Thyroid gland (tissue), 4 donors: ENCODE measurements at places on chromosomes 4 and X. TPM values are rescaled to one million over a fixed set of nuclear protein-coding genes. Genes with fewer than 3 reads are reported as not detected.

- no peaks in the 10 kb centered on the region for H3K27me3 ChIP-seq
- no peak overlapping the region for H3K27ac ChIP-seq
- no peaks in the 10 kb centered on the region for H3K36me3 ChIP-seq
- H3K4me1 ChIP-seq = peaks cover 4% of the 10 kb centered on the region
- no peak for DNase-seq
Measured at GRCh38 chrX:123881330-123881729, 21.5 kb downstream of the XIAP start.

- H3K27ac ChIP-seq = peak overlapping the region; percentile 87
- no peaks in the 10 kb centered on the region for H3K27me3 ChIP-seq
- H3K4me3 ChIP-seq = no peak overlapping the region
- peak; percentile 69 for DNase-seq
Measured at GRCh38 chr4:76622126-76622525, 187.1 kb downstream of the SHROOM3 start.

DNA sequence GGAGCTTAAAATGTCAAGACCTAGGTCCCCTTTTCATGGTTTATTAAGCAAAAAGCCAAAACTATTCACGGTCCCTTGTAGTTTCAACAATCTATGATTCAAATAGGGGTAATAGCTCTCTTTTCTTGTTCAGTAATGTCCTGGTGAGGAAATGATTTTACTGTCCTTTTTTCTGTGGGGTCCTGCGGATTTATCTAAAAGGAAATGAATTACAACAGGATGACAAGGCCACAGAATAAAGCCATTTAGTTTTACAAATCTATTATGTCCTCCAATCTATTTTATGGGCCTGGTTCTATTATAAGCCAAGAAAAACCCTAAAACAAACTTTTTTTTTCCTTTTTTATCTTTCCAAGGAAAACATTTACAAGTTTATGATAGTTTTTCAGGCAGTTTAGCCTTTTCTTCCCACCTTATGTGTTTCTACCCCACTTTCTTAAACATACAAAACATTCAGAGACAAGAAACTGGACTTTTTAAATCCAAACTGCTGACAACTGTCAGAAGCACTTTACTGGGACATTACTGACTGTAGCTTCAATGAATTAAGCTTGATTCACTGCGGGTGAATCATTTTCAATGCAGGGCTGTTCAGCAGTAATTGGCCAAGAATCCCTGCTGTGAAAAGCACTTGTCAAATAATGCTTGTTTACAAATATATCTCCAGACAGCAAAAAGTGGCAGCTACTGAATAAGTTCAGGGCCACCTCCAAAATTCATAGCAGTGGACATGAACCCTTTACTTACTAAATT, 4.3 kb downstream of the EPHA5 start:
- no peaks in the 10 kb centered on the region for H3K27me3 ChIP-seq
- DNase-seq = no peak
- H3K27ac ChIP-seq = no peak overlapping the region
- no peaks in the 10 kb centered on the region for H3K36me3 ChIP-seq

ABLIM2 gene
- total RNA-seq = 24.0 TPM

GPR173 gene
- total RNA-seq = 0.78 TPM

ADH7 gene
- not detected for total RNA-seq

TIGD2 gene
- 8.0 TPM for total RNA-seq
